ENCODE measurements at places on chromosomes 7 and 10. TPM values are rescaled to one million over a fixed set of nuclear protein-coding genes. Genes with fewer than 3 reads are reported as not detected.

GRCh38 chr10:30413996-30414576 lies 19.9 kb upstream of the MAP3K8 start:
- peak; percentile 79 for DNase-seq

- DNase-seq, result no peak
Observed at GRCh38 chr10:129927351-129928120, 36.5 kb downstream of the EBF3 start.

DNA sequence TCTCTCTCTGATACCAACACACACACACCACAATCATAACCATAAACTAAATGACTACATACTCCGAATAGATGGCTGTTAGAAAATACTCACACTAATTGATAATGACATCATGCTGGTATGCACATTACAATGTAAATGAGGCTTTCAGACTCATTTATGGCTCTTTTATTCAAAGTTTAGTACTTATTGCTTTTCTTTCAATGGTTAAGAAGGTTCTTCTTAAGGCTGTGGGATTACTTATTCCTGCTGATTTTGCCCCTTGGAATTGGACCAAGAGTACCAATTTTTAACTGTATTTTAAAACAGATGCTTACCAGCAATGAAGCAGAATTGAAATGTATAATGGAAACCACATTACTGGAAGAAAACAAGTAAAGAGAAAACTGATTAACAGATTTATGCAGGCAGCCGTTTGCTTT lies 20.6 kb upstream of the CABCOCO1 start:
- no peak for DNase-seq

DNA sequence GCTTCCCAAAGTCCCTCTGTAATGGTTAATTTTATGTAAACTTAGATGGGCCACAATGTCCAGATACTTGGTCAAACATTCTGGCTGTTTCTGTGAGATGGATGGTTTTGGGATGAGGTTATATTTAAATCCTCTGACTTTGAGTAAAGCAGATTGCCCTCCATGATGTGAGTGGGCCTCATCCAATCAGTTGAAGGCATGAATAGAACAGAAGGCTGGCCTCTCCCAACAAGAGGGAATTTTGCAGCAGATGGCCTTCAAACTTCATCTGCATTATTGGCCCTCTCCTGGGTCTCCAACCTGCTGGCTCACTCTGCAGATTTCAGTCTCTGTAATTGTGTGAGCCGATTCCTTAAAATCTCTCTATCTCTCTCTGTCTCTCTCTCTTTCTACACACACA lies 362.3 kb downstream of the GRID1 start:
- no peak for DNase-seq

- DNase-seq, result no peak
Observed at GRCh38 chr7:22196429-22196828, 160.5 kb downstream of the RAPGEF5 start.

DNA sequence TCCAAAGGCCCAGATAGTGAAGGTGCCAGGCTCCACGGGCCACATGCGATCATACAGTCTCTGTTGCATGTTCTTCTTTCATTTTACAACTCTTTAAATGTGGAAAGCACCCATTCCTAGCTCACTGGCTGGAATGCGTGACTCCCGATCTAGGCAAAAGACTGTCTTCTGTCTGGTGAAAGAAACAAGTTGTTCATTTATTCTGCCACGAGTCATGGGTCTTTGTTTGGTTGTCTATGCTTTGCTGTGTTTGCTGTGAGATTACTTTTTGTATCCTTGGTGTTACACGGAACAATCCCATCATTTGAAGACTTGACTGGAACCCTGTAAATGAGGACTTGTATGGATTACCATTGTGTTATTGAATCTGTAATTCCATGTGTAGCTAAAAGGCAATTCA lies 41.9 kb downstream of the NPVF start:
- no peak for DNase-seq

- no peak for DNase-seq
Observed at GRCh38 chr7:21730399-21730798, 187.6 kb downstream of the DNAH11 start.

DNA sequence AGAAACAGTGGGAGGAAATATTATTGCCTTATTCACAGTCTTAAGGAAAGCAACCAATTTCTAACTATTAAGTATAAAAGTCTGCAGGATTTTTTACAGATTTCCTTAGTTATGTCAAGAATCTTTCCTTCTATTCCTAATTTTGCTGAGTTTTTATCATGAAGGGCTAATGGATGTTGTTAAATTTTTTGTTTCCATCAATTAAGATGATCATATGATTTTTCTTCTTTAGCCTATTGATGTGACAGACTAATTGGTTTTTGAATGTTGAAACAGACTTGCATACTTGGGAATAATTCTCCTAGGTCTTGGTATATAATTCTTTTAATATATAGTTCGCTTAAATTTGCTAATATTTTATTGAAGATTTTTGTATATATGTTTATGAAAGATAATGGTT lies 569.1 kb upstream of the KCND2 start:
- DNase-seq, result no peak

- DNase-seq, result no peak
Observed at GRCh38 chr10:94156453-94156852, 162.7 kb downstream of the PLCE1 start.

GRCh38 chr10:64093946-64094535 lies 572.8 kb downstream of the REEP3 start:
- no peak for DNase-seq

- DNase-seq, result no peak
Observed at GRCh38 chr7:143205560-143206293, 16.1 kb upstream of the TAS2R40 start.

DNA sequence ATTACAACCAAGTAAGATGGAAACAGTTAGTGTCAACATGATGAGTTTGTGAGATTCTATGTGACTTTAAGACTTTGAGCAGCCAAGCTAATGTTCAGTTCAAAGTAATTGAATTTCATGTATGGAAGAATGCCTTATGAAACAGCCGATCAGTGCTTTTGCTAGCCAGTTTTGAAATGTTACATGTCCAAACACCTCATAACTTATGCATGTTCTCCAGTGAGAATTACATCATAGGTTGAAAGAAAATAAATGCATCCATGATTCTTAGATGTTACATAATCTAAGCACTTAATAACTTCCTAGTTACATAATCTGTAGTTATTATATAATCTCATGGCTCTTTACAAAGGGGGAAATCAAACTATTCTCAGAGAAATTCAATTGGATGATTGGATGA lies 211.3 kb downstream of the BICC1 start:
- DNase-seq, result no peak

DNA sequence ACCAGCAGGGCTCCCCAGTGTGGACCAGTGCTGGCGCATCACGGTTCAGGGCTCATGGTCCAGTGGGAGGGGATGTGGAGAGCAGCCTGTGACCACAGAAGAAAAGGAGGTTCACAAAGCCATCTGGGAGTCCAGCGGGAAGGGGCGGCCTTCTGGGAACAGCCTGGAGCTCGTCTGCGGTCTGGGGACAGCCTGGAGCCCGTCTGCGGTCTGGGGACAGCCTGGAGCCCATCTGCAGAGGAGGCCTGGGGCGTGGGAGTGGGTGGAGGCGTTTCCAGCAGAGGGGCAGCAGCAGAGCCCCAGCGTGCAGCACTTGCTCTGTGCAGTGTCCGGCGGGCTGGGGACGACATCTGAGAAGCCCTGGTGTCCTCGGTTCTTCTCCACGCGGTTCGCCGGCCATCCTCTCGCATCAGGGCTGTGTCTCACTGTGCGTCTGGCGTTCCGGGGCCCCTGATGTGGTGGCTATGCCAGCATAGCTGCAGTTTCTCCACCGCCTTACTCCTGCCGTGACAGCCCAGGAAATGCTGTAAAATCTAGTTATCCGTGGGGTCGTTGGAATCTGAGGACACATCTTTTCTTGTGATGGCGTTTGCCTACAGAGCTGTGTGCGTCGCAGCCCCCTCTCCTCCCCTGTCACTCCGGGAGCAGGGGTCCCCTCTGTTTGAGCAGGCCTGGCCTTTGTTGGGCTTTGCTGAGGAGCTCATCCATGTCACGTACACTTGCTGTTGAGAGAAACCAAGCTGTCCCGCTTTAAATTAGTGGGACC lies 104.6 kb downstream of the INPP5A start:
- DNase-seq, result no peak

Gene GBX1
- not detected for total RNA-seq

Gene TCAF2
- total RNA-seq, result 6.7 TPM

Gene SUPV3L1
- total RNA-seq, result 11.8 TPM
